Stimulated activated CD8-positive, alpha-beta memory T cell treated with anti-CD3 and anti-CD28 coated beads, Interleukin-4, amount 100 ng/mL, for 4 hours (primary cell): ENCODE measurements at places on chromosomes 5 and 9.

- DNase-seq = no peak
Observed at GRCh38 chr5:39190311-39191102, 28.9 kb downstream of the FYB1 start.

DNA sequence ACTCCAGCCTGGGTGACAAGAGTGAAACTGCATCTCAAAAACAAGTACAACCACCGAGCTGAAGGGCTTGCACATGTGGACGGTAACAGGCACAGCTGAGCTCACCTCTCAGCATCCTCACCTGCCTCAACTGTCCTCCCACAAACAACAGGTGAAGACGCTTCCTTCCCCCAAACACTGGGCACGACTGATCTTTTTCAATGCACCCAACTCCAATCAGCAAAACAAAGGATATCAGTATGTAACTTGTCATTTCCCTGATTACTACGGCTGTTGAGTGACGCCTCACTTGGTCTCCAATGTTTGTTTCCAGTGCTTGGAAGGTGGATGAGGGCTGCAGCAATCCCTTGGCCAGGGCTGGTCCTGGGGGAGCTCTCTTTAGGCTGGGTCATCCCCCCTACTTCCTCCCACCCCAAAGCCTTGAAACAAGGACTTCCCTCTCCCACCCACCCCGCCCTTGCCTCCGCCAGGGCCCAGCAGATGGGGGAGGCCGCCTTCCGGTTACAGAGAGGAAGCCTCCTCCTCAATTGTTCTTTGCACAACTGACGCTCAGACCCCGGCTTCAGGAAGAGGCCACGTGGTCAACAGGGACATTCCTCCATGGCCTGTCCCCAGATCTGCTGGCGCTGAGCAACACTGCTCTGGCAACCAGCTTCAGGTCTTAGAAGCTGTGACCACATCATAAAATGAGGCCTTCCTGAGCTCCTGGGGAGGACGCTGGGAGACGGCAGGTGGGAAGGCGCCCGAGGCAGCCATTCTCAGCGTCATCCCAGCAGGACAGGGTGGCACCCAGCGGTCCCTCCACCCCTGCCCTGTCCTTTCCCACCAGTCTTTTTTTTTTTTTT, 5.9 kb downstream of the FAM78A start:
- no peak for DNase-seq

DNA sequence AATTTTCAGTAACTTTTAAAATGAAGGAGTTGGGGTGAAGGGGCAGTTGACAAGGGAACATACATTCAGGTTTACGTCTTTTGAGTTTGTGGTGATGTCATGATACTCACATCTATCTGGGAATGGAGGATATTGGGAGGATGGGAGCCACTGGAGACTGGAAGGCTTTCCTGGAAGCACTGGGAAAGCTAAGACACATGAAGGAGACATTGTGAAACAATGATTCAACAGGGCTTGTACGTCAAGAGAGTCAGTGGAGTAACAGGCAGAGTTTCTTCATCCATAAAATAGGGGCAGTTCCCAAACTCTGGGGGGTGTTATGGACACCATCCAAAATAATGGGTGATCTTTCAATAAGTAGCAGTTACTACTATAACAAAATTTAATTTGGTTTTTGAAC, 572.8 kb downstream of the CCDC171 start:
- no peak for DNase-seq

GRCh38 chr5:79109527-79110492, 1.8 kb upstream of the BHMT start:
- DNase-seq = no peak
